ENCODE measurements at places on chromosomes 2 and 18. TPM values are rescaled to one million over a fixed set of nuclear protein-coding genes. Genes with fewer than 3 reads are reported as not detected.

GRCh38 chr2:66439812-66440542 lies 5.1 kb downstream of the MEIS1 start:
- DNase-seq, result no peak

- DNase-seq, result no peak
These were observed 251.9 kb downstream of the FBXO15 start for GRCh38 chr18:73895701-73896100.

GRCh38 chr2:769771-770170 lies 92.6 kb upstream of the TMEM18 start:
- no peak for DNase-seq

- DNase-seq, result no peak
These were observed 81.3 kb upstream of the ACAA2 start for GRCh38 chr18:49894517-49895226.

GRCh38 chr2:28164280-28164801 lies 228.3 kb upstream of the FOSL2 start:
- DNase-seq, result no peak

DNA sequence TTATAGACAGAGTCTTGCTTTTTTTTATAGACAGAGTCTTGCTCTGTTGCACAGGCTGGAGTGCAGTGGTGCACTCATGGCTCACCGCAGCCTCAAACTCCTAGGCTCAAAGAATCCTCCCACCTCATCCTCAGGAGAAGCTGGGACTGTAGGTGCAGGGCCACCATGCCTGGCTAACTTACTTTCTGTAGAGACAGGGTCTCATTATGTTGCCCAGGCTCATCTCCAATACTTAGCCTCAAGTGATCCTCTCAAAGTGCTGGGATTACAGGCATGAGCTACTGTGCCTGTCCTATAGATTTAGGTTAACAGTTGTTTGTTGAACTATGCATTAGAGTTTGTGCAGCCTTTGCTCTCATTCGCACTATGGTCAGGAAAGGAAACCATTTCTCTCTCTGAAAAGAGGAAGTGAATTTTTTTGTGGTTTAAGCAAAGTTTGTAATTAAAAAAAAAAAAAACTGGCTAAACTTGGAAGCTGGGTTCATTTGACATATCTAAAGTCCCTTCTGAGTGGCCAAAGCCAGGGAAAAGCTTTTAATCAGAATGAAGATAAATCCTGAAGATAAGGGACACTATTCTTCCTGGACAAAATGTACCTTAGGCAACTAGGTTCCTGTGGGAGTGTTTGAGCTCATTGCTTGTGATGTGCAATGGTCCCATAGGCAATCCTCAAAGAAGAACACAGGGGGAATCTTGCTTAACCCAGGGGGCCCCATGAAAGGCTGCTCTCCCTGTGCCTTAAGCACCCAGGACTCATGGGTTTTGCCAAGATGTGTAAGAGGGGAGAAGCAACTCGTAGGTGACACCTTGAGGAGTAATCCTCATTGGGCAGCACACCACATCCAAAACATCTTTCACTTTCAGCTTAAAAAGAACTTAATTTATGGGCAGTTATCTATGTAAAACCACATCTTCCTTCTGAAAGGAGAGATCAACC lies 201.7 kb downstream of the MREG start:
- no peak for DNase-seq

GRCh38 chr2:26300234-26300925 lies 45.6 kb upstream of the SELENOI start:
- DNase-seq, result no peak

DNA sequence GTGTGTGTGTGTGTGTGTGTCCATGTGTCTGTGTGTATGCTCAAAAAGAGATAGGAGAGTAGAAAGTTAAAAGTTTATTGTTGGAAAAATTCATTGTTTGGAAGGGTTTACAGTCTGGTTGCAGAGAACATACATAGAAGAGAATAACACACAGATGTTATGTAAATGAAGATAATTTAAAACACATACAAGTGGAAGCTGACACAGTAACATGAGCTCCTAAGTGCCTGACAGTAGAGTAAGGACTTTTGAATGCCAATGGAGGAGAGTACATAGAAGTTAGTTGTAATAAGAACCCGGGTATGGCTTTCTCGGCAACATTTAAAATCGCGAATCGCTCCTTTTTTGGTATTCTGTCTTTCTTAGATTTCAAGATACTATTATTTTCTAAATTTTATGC lies 137.0 kb upstream of the FANCL start:
- no peak for DNase-seq

DNA sequence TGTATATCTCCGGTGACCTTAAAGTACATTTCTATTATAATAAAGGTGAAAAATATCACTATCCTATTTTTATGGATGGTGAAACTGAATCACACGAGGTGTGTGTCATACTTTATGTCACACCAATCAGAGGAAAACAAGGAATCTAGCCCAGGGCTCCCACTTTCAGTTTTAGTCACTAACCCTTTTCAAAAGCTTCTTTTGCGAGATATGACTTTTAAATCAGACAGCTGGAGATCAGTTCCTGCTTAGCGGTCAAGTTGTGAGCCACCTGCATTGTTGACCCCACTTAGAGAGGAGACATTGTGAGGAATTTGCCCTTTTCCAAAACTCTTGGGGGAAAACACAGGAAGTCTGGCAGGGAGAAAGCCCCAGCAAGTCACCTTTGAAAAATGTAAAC lies 70.5 kb downstream of the CPS1 start:
- no peak for DNase-seq

DNA sequence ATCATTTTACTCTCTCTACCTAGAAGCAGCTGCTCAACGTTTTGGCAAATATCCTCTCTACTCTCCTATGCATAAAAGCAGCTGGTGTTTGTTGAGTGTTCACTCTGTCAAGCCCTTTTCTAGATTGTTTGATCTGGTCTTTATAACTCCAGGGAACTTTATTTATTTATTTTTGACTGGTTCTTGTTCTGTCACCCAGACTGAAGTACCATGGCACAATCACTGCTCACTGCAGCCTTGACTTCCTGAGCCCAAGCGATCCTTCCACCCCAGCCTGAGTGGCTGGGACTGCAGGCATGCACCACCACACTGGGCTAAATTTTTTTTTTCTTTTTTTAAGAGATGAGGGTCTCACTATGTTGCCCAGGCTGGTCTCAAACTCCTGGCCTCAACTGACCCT lies 12.7 kb downstream of the CATIP start:
- DNase-seq, result no peak

DNA sequence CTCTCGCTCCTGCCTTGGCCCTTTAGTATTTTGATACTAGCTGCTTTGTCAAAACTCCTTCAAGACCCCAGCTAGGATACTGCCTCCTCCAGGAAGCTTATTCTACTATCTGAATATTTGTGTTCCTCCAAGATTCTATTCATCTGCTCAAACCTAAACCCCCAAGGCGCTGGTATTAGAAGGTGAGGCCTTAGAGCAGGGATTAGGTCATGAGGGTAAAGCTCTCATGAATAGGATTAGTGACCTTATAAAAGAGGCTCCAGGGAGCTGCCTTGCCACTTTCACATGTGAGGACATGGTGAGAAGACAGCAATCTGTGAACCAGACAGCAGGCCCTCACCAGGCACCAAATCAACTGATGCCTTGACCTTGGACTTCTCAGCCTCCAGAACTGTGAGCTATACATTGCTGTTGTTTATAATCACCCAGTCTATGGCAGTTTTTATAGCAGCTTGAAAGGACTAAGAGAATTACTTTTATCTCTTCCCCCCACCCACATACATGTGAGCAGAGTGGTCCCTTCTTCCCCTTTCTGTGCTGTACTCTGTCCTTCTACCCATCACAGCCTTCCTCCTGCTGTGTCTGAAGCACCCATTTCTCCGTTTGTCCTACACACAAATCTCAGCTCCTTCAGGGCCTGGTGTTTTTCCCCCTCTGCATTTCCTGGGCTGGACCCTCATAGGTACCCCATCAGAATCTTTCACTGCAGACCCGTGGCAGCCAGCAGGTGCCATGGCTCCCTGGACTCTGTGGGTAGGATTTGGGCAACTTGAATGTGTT lies 54.5 kb downstream of the HS1BP3 start:
- DNase-seq, result no peak

- DNase-seq, result no peak
These were observed 249.1 kb downstream of the ATAD2B start for GRCh38 chr2:23677836-23678235.

DNA sequence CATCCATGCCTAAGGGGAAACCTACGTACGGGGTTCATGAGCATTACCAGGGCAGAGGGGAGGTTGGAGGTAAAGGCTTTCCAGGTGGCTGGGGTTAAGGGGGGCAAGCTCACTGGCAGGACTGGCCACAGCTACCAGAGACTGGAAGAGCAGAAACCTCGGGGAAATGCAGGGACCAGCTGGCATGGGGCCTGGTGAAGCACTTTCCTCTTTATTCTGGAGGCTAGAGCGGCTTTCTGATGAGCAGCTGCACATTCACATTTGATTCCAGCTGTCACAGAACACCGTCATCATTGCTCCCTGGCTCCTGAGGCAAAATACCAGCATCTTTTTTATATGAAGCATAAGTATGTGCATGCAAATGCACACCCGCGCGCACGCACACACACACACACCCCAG lies 28.7 kb upstream of the LRRC30 start:
- no peak for DNase-seq

DNA sequence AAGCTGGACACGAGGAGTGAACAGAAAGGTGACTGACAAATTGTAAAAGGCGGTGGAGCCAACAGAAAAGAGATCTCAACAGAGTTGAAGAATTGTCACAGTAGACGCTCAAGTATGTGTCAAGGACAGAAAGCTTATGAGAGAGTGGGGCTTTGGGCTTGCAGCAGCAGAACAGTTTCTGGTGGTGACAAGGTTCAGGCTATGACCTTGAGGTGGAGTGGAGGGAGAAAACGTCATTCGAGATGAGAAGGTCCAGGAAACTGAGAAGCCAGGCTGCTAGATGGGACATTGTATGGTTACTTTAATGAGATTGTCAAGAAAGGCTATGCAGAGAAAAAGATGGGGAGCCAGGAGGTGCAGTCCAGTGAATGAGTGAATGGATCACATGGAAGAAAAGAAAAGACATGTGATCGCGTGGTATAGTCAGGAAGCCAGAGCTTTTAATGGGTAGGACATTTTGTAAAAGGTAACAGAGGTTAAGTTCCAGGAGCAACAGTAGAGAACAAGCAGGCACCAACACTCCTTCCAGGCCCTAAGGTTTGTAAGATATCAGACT lies 91.1 kb upstream of the EPC2 start:
- DNase-seq, result no peak

DNA sequence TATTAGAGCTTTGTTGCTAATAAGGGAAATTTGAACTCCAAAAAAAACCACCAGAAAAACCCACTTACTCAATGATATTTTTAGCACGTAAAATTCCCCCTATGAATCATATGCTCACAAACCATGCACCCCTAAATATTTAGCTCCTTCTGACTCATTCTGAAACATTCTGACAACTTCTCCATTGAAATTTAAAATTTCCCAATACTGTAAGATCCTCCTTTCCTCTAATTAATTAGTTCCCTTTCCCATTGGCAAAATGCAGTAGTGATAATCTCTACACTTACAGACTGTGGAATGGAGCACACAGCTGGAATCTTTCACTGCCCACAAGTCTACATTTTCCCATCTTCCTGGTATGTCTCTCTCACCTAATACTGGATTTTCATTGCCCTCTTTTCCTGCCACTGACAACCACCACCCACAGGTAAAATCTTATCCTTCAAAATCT lies 215.8 kb upstream of the ACVR2A start:
- no peak for DNase-seq

- DNase-seq, result no peak
These were observed 77.1 kb upstream of the ITGB6 start for GRCh38 chr2:160277151-160277550.

The CNNM4 gene
- 8.2 TPM for total RNA-seq

The MAPK4 gene
- total RNA-seq, result 6.0 TPM

The COL5A2 gene
- total RNA-seq, result 27.1 TPM

The KRTCAP3 gene
- total RNA-seq, result 8.1 TPM

Data from kidney epithelial cell (primary cell).